ENCODE measurements at places on chromosomes 5 and 9. TPM values are rescaled to one million over a fixed set of nuclear protein-coding genes. Genes with fewer than 3 reads are reported as not detected.

Gene NFIB
- 0.20 TPM for total RNA-seq

DNA sequence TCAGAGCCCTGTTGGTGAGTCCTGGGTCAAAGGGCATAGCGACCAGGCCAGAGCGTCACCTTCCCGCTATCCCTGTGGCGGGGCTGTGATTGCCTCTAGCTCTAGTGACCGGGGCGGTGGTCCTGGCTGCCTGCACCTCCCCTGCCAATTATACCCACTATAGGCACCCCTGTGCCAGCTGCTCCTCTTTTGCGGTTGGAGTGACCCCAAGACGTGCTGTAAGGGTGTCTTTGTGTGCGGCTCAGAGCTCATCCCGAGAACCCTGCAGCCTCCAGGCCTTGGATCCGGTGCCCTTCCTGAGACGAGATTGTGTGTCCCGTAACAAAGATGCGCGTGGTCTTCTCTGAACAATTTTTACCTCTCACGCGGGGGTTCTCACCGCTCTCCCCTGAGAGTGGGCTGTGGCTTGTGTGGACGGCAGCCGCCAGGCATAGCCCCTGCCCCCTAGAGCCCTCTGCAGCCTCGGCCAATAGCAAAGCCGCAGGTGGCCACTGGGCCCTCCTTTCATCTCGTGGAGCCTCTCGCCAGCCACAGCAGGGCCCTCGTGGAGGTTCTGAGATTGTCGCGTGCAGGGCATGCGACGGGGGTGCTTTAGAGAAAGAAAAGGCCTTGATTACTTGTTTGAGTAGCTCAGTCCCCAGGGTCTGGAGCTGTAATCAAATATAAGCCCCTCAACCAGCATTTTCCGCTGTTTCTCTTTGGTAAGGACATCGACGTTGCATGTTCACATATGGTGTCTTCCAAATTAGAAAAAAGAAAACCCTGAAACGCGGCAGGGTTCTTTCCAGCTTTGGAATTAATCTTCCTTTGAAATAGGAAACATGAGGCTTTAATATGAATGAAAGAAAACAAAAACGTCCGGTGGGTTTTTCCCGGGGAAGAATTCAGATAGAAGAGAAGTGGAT lies 10.7 kb downstream of the NKD2 start:
- H3K36me3 ChIP-seq = no peaks in the 10 kb centered on the region
- no peak for DNase-seq
- no peaks in the 10 kb centered on the region for H3K4me1 ChIP-seq
- no peak overlapping the region for H3K27ac ChIP-seq
- no peak overlapping the region for H3K4me3 ChIP-seq

GRCh38 chr9:134192311-134192950 lies 28.1 kb upstream of the RNU6ATAC start:
- H3K27ac ChIP-seq = no peak overlapping the region
- H3K4me3 ChIP-seq = no peak overlapping the region
- H3K36me3 ChIP-seq = no peaks in the 10 kb centered on the region
- no peaks in the 10 kb centered on the region for H3K27me3 ChIP-seq

Gene KCNV2
- total RNA-seq = not detected

Gene EGFLAM
- not detected for total RNA-seq

DNA sequence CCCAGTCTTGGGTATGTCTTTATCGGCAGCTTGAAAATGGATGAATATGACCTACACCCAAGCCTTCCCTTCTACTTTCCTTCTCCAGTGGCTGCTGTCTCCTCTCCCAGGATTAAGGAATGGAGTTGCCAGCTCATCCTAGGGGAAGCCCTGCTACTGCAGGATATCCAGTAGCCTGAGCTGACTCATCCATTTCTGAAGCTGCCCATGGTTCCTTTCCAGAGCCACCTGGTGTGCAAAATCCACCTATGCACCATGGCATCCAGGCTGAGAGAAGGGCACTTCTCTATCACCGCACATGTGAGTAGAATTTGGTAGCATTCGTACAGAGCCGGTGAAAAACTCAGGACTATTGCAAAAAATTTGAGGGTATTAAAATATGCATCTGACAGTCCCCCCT lies 290.8 kb downstream of the YTHDC2 start:
- H3K27ac ChIP-seq = no peak overlapping the region
- H3K4me3 ChIP-seq = no peak overlapping the region
- DNase-seq = no peak

Gene DDX46
- 67.2 TPM for total RNA-seq

DNA sequence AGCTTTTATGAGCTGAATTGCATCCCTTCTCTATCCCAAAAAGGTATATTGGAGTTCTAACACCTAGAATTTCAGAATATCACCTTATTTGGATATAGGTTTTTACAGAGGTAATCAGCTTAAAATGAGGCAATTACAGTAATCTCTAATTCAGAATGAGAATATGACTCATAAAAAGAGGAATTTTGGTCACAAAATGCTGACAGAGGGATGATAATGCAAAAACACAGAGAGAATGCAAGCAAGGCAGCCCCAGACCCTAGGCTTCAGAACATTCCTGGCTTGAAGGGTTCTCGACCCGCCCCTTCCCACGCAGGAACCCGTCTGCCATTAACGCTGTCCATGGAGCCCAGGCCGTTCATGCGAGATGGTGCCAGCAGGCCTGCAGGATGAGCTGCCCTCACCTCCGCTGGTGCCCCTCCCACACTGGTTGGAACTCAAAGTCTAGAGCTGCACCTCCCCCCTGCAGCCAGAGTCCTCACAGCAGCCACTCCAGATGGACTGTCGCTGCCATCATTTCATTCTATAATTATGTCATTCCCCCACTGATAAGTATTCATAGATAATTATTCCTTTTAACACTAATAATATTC lies 1173.4 kb upstream of the ACO1 start:
- no peak overlapping the region for H3K27ac ChIP-seq
- no peak overlapping the region for H3K4me3 ChIP-seq
- H3K36me3 ChIP-seq = no peaks in the 10 kb centered on the region
- no peak for DNase-seq

Gene TOPORS
- 30.4 TPM for total RNA-seq

GRCh38 chr5:41524174-41524573 lies 13.8 kb upstream of the PLCXD3 start:
- no peaks in the 10 kb centered on the region for H3K36me3 ChIP-seq
- H3K27me3 ChIP-seq = no peaks in the 10 kb centered on the region
- H3K27ac ChIP-seq = no peak overlapping the region
- DNase-seq = no peak

Gene SLC45A2
- not detected for total RNA-seq

Gene QRFP
- total RNA-seq = not detected

Gene PPP3R2
- total RNA-seq = not detected

Gene HTR1A
- total RNA-seq = not detected

Gene FYB1
- total RNA-seq = 340 TPM

DNA sequence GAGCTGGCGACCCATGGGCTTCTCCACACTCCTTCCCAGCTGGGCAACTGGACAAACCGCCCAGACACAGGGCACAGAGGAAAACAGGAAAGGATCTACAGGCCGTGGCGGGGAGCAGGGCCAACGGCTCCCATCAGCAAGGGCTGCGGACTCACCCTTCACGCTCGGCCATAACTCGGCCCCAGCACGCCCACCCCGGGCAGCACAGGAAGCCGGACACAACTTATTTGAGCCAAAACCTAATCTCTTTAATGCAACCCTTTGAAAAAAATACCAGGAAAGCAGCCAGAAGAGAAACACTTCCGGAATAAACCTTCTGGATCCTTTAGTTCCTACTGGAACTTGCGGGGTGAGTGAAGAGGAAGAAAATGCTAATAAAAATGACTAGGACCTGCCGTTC lies 59.9 kb downstream of the VAV2 start:
- no peak for DNase-seq
- no peaks in the 10 kb centered on the region for H3K4me1 ChIP-seq
- H3K27me3 ChIP-seq = no peaks in the 10 kb centered on the region
- no peak overlapping the region for H3K27ac ChIP-seq

DNA sequence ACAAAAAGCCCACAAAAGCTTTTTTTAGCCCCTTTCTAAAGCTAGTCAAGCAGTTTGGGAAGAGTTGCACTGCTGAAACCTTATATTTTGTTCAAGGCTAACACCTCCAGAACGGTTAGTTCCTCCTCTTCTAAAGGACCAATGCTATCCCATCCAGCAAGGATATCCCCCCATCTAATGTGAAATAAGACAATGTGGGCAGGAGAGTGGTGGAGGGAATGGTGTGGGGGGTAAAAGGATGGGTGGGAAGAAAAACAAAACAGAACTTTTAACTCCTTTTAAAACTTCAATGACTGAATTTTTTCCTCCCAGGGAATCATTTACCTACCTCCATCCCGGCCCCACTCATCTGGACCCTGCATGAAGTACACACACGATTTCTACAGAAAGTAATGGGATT lies 21.2 kb downstream of the PTCH1 start:
- no peak overlapping the region for H3K4me3 ChIP-seq
- DNase-seq = no peak
- H3K27me3 ChIP-seq = no peaks in the 10 kb centered on the region
- H3K36me3 ChIP-seq = no peaks in the 10 kb centered on the region

DNA sequence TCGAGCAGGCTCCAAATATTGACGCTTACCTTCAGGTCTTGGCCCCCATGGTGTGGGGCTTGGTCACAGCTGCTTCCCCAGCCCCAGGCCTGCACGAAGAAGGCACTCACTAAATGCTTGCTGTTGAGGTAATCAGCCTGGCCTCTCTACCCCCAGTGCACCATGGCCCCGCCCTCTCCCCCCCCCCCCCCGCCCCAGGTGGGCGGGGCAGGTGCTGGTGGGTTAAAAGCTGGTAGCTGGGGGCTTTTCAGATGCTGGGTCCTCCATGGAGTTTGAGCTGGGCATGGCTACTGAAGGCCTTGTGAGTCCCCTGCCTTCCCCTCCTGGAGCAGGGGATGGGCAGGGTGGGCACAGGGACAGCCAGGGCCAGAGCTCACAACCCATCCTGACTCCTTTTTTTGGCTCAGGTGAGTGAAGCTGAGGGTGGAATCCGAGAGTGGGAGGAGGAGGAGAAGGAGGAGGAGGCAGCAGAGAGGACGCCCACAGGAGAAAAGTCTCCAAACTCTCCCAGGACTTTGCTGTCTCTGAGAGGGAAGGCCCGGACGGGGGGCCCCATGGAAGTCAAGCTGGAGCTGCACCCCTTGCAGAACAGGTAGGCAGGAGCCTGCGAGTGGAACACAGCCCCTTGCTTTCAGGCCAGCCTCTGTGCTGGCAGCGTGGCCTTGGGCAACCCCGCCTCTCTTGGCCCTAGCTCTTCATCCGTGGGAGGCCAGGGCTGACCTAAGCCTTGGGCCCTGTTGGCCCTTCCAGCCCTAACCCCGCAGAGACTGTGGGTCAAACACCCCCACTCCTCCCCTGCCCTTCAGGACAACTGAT lies 4.4 kb upstream of the TSPAN17 start:
- peaks cover 12% of the 10 kb centered on the region for H3K4me1 ChIP-seq
- H3K27me3 ChIP-seq = no peaks in the 10 kb centered on the region
- H3K36me3 ChIP-seq = no peaks in the 10 kb centered on the region
- DNase-seq = no peak

Gene POU5F2
- total RNA-seq = 7.1 TPM

GRCh38 chr9:112544477-112544876 lies 57.9 kb downstream of the KIAA1958 start:
- no peak overlapping the region for H3K4me3 ChIP-seq
- DNase-seq = no peak
- H3K4me1 ChIP-seq = peaks cover 8% of the 10 kb centered on the region
- no peaks in the 10 kb centered on the region for H3K36me3 ChIP-seq
- no peaks in the 10 kb centered on the region for H3K27me3 ChIP-seq

Gene TMOD1
- 2.0 TPM for total RNA-seq

Gene SELENOP
- total RNA-seq = 0.75 TPM

Gene PCDHA1
- total RNA-seq = not detected

Data from natural killer cell (primary cell).